ENCODE measurements at places on chromosomes 11 and 22. TPM values are rescaled to one million over a fixed set of nuclear protein-coding genes. Genes with fewer than 3 reads are reported as not detected.

The KCNJ1 gene
- not detected for total RNA-seq

The SYT13 gene
- total RNA-seq = 0.50 TPM

The MS4A6A gene
- 37.7 TPM for total RNA-seq

The OR5A1 gene
- total RNA-seq = not detected

The TSPAN18 gene
- 4.2 TPM for total RNA-seq

The SMTNL1 gene
- not detected for total RNA-seq

The RAG2 gene
- not detected for total RNA-seq

The MUC5B gene
- total RNA-seq = 4.1 TPM

The MEI1 gene
- total RNA-seq = 0.53 TPM

The PIH1D2 gene
- total RNA-seq = 0.91 TPM

The GGT1 gene
- 166 TPM for total RNA-seq

The RASD2 gene
- not detected for total RNA-seq

The MIAT gene
- 0.60 TPM for total RNA-seq

The TMEM218 gene
- 9.3 TPM for total RNA-seq

The PTPN5 gene
- total RNA-seq = not detected

The OOSP2 gene
- not detected for total RNA-seq

The XKR3 gene
- total RNA-seq = not detected

The MSANTD4 gene
- 5.0 TPM for total RNA-seq

The CARD10 gene
- 22.4 TPM for total RNA-seq

The ADAMTS8 gene
- total RNA-seq = 0.15 TPM

The ANO9 gene
- total RNA-seq = 0.83 TPM

The TMPRSS4 gene
- total RNA-seq = not detected

The TRIM48 gene
- total RNA-seq = not detected

The HSPB2 gene
- total RNA-seq = 0.13 TPM

The PTPMT1 gene
- total RNA-seq = 23.8 TPM

The USP2 gene
- 10.9 TPM for total RNA-seq

The DUSP18 gene
- 0.70 TPM for total RNA-seq

The SLC17A6 gene
- total RNA-seq = not detected

The JHY gene
- total RNA-seq = 0.23 TPM

The FZD4 gene
- total RNA-seq = 15.8 TPM

The SCGB1C1 gene
- not detected for total RNA-seq
